H1 (cell line): ENCODE measurements at places on chromosomes 1 and 21. TPM values are rescaled to one million over a fixed set of nuclear protein-coding genes. Genes with fewer than 3 reads are reported as not detected.

Gene SPATA6
- total RNA-seq: 11.0 and 17.2 TPM in 2 replicates

Gene OR14K1
- total RNA-seq: not detected in 2 replicates

GRCh38 chr1:152869808-152870419 lies 8.2 kb upstream of the SMCP start:
- no peak overlapping the region for H3K27ac ChIP-seq
- no peak for DNase-seq
- H3K4me1 ChIP-seq: no peaks in the 10 kb centered on the region
- H3K36me3 ChIP-seq: no peaks in the 10 kb centered on the region
- no peaks in the 10 kb centered on the region for H3K27me3 ChIP-seq

- H3K36me3 ChIP-seq: no peaks in the 10 kb centered on the region
- H3K4me1 ChIP-seq: peaks cover 3% of the 10 kb centered on the region; the same call in 1 of the 2 replicates
- DNase-seq: no peak
- no peak overlapping the region for H3K27ac ChIP-seq
Measured at GRCh38 chr1:66542314-66542713, 8.4 kb downstream of the SGIP1 start.

- H3K4me1 ChIP-seq: peaks cover 3% of the 10 kb centered on the region
- H3K27me3 ChIP-seq: no peaks in the 10 kb centered on the region
- no peak for DNase-seq
- H3K27ac ChIP-seq: no peak overlapping the region; the same call in 1 of the 2 replicates
- no peaks in the 10 kb centered on the region for H3K36me3 ChIP-seq
Measured at GRCh38 chr1:63943393-63943792, 169.6 kb downstream of the ROR1 start.

GRCh38 chr1:18170444-18170843 lies 62.8 kb downstream of the IGSF21 start:
- no peak overlapping the region for H3K27ac ChIP-seq
- no peak for DNase-seq
- no peaks in the 10 kb centered on the region for H3K27me3 ChIP-seq
- H3K4me3 ChIP-seq: no peak overlapping the region
- H3K36me3 ChIP-seq: no peaks in the 10 kb centered on the region
- H3K4me1 ChIP-seq: peaks cover 3% of the 10 kb centered on the region; the same call in 1 of the 2 replicates

GRCh38 chr1:24481101-24481500 lies 21.5 kb upstream of the RCAN3 start:
- no peaks in the 10 kb centered on the region for H3K27me3 ChIP-seq
- no peak overlapping the region for H3K27ac ChIP-seq
- H3K36me3 ChIP-seq: no peaks in the 10 kb centered on the region
